ENCODE measurements at places on chromosomes 5 and 9. TPM values are rescaled to one million over a fixed set of nuclear protein-coding genes. Genes with fewer than 3 reads are reported as not detected.

- DNase-seq = no peak
Observed at GRCh38 chr5:62333250-62333794, 27.3 kb downstream of the KIF2A start.

DNA sequence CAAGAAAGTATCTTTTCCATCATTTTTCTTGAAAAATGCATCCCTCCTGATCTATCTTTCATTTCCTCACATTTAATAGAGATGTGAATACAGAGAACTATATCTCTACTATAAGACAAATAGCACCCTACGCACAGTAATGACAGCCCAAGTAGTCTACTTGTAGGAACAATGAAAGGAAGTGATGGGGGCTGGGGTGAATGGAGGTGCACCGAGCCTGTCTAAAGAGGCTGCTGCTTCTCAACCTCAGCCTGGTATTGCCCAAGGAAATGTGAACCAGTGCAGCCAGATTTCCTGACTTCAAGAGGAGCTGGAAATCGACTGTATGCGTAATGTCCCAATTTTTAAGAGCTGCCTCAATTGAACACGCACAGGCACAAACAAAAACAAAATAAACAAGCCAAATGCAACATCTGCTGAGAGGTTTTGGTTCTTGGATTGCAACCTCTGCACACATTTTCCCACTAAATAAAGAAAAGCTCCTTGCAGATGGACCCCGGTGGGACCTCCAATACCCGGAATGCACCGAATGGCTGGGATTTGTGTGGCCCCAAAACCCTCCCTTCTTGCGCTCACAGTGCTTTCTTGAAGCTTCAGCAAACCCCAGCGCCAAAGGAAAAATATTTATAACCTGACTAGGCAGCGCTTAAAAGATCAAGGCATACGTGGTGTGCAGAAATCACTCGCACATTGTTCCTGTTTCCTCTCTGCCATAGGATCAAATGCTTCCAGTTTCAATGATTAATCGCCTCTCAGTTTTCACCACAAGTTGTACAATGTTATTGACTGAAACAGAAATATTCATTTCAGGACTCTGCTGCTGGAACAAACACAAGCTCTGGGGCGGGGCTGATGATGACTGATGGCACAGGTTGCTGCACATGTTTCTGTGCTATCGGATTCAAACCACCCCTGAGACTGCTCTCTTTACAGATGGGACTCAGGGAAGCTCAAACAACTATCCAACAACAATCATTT is 68.3 kb downstream of the KCNIP1 start:
- no peak for DNase-seq

DNA sequence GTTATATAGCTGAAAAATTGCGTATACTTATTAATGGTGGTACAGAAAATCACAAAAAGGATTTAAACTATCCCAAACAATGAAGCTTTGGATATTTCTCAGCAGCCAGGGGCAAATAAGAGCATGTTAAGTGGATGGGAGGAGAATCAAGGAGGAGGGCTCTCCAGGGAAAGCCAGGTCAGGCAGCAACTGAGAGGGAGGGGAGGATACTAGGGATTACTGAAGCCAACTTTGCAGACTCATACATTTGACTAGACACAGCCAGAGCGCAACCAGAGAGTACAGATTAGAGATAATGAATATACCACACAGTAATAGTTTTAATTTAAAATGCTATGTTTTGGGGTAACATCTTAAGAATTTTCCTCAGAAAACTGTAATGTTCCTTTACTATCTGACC is 360.2 kb downstream of the HCN1 start:
- no peak for DNase-seq

The RGP1 gene
- total RNA-seq = 34.3 TPM

The PDGFRB gene
- 108 TPM for total RNA-seq

DNA sequence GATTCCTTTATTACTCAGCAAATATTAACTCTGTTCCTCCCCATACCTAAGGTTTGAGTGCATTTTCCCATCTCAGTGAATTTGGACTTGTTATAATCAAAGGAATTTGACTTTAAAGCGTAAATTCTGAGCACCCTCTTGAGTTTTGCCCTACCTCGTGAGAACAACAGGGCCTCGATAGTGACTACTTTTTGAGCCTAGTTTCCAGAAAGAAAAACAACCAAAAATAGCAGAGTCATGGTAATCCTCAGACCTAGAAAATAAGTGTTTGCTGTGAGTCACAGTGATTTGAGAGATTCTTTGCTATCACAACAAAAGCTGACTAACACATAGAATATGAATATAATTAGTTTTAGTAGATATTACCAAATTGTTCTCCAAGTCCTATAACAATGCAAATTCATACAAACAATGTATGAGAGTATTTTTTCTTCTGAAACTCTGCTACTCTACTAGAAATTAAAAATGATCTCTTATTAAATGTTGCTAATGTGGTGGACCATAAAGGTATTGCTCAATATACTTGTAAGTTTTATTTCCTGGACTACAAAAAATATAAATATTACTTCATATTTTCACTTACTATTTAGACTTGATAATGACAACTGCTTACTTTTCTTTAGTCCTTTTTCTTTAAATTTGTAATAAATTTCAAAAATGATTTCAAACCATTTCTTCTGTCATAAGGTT is 759.7 kb downstream of the BRINP1 start:
- no peak for DNase-seq

The PCDHB13 gene
- 6.2 TPM for total RNA-seq

The UBE2D2 gene
- 180 TPM for total RNA-seq

- DNase-seq = no peak
Observed at GRCh38 chr9:17160327-17160726, 25.5 kb downstream of the CNTLN start.

DNA sequence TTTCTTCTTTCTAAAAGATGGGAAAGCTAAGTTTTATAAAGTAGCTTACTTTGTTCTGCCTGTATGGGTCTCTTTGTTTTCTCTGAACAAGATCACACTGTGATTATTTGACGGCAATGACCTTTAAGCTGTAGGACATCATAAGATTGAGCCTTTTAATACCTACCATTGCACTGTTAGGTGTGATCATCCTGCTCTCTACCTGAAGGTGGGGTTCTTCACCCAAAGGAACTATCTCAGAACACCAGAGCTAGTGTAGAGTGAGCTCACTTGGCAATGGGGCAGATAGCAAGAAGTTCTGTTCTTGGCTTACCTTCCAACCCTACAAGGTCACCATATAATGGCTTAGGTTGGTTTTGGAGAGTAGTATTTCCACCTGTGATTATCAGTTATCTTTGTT is 200.2 kb downstream of the SPATA31D1 start:
- no peak for DNase-seq

DNA sequence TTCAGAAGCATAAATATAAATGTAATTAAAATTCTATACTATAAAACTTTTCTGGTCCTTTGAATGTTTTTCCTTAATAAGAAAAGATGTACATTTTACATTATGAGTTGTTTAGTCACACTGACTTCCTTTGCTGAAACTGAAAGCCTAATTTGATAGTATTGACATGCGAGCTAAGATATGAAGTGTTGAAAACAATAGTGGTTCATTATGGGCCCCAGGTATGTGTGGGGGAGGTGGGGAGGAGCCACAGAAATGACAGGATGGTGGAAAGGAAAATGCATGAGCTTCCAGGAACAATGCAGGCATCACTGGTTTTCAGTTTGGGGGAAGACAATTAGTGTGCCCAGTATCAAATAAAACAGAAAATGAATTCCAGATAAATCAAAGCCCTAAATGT is 35.4 kb upstream of the RLN1 start:
- no peak for DNase-seq

The HSPB3 gene
- 0.68 TPM for total RNA-seq
